Left colon (tissue), 2 donors: ENCODE measurements at places on chromosomes 5 and 9.
A peak's percentile ranks its signal among the peaks of the same experiment; 100 is the strongest.

DNA sequence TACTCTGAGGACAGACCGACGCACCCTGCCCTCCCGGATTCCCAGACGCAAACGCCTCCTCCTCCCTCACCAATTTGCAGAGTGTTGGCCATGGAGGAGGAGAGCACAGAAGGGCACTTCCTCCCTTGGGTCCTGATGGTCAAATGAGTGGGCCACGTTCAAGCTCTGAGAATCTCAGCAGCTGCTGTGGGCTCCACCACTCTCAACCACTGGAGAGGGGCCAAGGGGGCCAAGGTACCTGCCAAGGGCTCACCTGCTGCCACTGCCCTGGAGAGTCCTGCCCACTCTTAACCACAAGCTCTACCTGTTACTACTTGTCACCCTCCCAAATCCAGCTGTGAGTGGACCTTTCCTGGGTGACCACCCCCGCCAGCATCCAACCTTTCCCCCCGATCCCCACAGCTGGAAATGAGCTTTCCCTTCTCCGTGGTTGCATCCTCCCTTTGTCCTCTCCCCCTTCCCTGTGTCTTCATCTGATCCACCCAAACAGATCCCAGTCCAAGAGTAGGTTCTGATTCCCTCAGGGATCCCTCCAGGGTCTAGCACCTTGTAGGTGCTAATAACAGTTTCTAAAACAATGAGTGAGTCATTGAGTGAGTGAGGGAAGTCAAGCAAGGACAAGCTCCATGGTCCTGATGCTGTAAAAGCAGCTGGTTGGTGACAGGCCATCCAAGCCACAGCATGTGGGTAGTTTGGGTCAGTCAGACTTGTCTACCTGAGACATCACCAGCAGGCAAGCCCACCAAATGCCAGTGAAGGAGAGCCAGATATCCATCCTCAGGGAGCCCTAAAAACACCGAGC, 69.7 kb downstream of the FAM114A2 start:
- DNase-seq, result no peak

GRCh38 chr9:17906176-17906840, 327.4 kb downstream of the SH3GL2 start:
- DNase-seq, result peak; percentile 56

GRCh38 chr9:3177936-3178335, 334.0 kb upstream of the PUM3 start:
- no peak for DNase-seq

DNA sequence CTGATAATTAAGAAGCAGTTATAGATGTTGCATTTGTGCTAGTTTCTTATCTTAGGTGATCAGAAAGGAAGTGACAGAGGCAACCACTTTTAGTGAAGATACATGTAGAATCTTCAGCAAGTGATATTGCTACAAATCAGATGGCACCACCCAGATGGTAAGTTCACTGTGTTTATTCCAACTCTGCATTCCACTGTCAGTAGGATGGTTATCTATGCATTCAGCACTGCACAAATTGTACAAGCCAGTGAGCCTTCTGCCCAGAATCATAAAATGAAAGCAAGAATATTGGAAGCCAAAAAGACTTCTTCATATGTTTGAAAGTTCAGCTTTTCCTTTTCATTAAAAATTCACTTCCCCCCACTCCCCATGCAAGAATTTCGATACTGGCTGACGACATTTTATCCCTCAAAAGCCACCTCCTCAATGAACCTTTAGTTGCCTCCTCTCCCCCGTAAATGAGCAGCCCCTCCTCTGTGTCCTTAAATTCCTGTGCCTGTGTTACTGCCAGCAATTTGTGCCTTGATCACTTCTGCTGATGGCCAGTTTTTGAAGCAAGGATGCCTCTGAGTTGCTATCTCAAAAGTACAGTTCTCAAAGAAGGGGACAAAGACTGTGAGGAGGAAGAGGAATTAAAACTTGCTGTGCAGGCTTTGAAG, 91.6 kb downstream of the ZSWIM6 start:
- DNase-seq, result no peak

DNA sequence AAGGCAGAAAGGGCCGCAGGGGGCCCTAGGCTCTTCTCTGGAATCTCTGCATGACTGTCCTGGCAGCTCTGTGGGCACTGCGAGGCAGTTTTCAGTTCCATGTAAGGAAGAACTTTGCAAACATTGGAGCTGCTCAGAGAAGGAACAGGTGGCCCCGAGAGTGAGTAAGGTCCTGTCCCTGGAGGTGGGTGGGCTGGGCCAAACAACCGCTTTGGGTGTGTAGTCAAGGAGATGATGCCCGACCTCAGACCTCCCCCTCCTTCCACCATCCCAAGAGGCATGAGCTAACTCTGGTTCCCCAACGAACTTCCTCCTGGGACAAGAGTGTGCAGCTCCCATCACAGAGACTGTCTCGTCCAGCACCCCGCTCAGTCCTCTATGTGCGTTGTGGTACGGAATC, 20.5 kb downstream of the CSF1R start:
- DNase-seq, result peak; percentile 45
